IPS-NIHi11 (cell line): ENCODE measurements at places on chromosomes 6 and 20.
A peak's percentile ranks its signal among the peaks of the same experiment; 100 is the strongest.

- no peak for DNase-seq
These were observed 636.6 kb upstream of the MMS22L start for GRCh38 chr6:97919631-97920030.

- DNase-seq = no peak
These were observed 14.8 kb upstream of the NAA20 start for GRCh38 chr20:20002101-20002998.

DNA sequence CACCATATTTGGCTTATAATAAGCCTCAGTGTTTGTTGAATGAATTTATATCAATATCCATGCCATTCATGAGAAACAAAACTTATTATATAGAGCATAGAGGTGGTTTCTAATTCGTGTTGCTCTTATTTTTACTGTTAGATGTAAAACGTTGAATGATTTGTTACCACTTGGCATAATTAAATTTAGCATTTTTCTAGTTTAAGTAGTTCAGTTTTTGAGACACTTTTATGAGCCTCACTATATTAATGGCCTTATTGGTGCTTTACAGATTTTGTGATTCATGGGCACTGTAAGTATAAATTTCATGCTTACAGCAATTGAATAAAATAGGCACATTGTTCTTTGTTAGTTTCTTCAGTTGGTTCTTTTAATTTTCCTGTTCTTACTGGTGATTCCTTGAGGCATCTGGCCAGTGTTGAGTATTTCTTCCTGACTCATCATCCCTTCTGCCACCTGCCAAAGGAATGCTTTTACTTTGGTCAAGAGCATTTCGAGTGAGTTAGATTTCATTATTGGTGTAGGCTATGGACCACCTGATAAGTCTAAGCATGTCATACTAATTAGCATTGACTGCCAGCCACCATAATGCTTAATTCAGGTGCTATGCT lies 34.8 kb downstream of the CDKAL1 start:
- no peak for DNase-seq

GRCh38 chr6:3307436-3307835 lies 48.7 kb downstream of the PSMG4 start:
- DNase-seq = no peak

DNA sequence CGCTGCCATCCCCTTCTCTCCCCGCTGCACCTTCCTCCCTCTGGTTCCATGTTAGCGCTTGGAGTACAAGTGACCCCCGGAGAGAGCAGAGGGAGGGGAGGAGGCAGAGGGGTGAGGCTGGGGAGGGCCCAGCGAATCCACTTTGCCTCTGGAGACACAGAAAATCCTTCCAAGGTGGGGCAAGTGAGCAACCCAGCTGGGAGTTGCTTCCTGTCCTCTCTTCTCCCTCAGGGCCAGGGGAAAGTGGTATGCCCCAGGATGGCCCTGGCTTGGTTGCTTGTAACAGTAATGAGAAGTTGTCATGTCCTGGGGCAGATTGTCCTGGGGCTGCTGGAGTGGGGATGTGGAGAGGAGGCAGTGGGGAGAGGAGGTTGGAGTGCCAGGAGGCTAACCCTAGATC lies 691 bp upstream of the ANGPT4 start:
- DNase-seq = peak; percentile 51

DNA sequence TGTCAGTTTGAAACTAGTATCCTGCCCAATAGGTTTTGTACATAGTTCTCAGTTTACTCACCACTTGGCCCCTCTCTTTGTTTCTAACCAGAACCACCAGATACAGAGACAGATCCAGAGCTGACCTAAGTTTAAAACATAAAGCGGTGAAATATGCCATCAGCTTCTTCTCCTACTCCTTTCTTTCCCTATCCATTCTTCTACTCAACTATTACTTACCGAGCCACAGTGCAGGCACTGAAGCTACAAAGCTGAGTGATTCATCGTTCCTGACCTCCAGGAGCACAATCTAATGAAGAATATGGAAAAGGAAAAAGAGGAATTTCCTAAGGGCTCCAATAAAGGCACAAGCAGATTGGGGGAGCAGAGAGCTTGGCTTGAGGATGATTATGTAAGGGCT lies 286.0 kb downstream of the FOXC1 start:
- no peak for DNase-seq

GRCh38 chr20:31605902-31606803 lies 1.1 kb downstream of the ID1 start:
- DNase-seq = peak; percentile 31

DNA sequence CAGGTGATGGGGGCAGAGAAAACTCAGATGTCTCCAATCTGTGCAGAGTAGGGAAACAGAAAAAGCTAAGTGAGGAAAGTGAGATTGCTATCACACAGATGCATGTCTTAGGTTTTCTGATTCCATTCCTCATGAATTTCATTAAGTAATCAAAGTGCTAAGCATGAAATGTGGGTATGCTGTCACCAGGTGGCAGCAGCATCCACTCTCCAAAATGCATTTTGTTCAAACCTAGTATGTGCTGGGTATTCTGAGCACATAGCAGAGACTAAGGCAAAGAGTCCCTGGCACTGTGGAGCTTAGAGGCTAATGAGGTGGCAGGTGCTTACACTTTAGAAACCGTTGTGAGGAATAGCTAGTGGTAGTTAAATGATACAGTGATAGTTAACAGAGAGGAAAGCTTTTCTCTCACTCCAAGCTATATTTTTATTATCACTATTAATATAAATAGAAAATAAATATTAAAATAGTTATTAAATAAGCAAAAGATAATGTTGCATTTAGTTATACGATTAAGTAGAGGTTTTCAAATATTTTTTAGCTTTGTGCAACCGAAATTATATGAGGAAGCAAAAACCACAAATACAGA lies 179.5 kb downstream of the CDH26 start:
- DNase-seq = peak; percentile 52

- DNase-seq = no peak
These were observed 185.2 kb downstream of the REV3L start for GRCh38 chr6:111297776-111298175.

- no peak for DNase-seq
These were observed 3.7 kb upstream of the RFPL4B start for GRCh38 chr6:112343390-112343789.

DNA sequence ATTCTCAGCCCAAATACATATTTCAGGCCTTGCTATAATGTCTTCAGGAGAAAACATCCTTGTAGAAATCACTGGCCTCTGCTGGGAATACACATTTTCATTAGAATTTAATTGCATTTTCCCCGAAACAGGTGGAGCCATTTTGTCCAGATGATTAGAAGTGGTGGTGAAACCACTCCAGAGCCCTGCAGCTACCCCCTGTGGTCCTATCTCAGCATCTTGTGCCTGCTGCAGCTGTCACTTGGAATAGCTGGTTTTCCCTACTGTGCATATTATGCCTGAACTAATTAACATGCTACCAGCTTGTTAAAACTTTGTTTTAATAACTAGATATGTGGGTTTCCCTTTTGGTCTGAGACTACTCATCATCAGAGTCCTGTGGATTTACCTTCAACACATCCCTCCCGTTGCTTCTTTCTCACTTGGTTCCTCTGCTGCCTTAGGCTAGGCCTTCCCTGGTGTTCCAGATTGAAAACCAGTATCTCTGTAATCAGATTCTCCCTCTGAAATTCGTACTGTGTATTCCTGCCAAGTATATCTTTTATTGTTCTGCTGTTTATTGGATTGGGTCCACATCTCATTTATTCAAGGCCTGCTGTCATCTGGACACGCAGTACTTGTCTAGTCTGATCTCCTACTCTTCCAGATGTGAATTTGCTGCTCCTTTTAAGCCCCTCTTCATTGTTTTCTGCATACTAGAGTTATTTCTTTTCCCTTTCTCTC lies 15.2 kb downstream of the DNAH8 start:
- DNase-seq = no peak

- no peak for DNase-seq
These were observed 88.9 kb downstream of the HIVEP2 start for GRCh38 chr6:142855893-142856623.

DNA sequence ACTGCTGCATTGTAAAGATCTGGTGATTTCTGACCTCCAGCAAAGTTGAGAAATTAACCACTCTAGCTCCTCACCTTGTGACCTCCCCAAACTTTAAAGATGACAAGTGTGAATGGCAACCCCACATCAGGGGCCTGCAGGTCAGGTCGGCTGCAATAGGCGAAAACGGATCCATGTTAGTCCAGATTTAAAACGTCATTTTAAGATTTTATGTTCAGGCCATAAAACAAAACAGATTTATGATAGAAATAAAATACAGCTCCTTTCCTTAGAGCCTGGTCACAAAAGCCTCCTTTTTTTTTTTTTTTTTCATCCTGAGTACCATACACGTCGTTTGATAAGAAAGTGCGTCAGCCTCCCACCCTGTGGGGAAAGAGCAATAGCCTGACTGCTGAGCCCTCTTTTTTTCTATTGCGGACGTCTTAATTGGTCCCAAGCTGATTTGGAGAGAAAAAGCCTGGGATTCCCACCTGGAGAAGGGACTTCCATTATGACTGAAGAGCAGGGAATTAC lies 519.2 kb upstream of the NOX3 start:
- DNase-seq = no peak

GRCh38 chr20:53839423-53840176 lies 230.8 kb downstream of the BCAS1 start:
- no peak for DNase-seq

DNA sequence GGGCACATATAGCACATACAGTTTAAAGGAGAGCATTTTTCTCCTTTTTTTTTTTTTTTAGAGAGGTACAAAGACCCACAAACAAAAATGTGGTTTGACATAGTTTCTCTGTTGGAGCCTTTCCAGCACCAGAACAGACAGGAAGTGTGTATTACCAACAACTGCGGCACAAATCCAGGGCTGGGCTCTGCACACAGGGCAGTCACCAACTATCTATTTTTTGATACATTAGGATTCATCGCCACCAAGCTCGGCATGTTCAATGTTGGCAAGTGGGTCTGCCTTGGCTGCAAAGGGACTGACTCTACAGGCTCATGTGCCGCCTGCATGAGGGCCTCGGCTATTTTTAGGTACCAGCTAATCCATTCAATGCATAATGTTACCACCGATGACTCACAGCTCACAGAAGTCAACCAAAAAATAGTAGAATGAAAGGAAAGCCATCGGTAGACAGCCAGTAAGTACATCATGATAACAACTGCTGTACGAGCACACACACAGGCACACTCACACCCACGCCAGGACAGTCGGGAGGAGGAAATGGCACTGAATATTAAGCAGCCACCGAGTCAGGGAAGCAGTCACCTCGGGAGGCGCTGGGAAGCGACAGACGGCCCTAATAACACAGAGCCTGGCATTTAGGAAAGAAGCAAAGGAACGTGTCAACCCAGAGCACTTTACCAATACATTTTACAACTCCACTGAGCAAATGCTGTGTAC lies 81.6 kb downstream of the GMPR start:
- no peak for DNase-seq

DNA sequence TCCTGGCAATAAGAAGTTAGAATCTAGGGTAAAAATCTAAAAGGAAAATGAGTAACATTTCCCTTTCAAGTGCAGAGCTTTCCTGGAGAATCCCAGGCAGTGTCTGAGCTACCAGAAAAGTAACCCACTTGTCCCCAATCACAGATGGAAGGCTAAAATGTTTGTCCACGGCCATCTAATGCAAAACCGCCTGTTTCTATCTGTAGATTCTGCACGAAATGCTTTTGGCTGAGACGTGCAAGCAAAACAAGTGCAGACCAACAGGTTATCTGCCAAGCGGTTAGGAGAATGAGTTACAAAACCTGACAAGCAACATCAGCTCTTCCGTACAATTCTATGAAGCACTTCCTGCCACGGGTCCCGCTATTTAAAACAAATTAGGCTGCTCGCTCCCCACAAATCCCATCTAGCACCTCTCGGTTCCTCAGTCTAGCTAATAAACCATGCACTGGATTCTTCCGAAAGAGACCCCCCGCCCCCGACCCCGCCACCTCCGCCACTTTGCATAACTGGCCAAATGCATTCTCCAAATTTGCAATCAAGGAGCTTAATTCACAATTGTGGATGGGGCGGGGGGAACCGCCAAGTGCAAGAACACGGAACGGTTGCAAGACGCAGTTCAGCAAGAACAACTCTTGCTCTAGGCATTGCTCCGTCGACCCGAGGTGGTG lies 1.4 kb downstream of the ELOVL5 start:
- DNase-seq = peak; percentile 10

DNA sequence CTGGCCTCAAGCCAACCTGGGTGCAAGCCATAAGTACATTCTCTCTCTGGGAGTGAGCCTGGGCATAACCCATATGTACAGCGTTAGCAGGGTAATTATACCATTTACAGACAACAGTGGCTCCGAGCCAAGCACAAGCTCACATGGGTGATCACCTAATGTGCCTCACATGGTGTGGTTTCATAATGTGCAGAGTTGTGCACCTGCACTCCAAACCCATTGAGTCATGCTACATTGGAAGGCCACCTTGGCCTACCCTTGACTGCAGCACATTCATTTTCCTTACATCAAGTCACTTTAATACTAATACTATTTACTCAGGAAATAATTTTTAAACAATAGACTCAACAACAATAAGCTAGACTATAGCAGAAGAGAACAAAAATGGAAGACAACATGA lies 194.5 kb upstream of the PLN start:
- no peak for DNase-seq

DNA sequence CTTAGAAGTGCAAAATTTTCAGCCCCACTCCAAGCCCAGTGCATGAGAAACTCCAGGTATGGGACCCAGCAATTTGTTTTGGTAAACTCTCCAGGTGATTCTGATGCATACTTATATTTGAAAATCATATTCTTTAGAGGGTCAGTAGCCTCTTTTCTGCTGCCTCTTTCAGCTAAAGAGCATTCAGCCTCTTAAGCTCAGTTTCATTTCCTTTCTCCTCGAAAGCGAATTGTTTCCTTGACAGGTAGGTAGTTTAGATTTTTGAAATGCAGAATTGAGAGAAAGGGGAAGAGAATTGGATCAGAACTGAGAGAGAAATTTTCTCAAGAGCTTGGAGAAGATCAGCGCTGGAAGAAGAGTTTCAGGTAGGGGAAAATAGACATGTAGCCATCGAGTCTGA lies 995.8 kb upstream of the FLRT3 start:
- DNase-seq = no peak

DNA sequence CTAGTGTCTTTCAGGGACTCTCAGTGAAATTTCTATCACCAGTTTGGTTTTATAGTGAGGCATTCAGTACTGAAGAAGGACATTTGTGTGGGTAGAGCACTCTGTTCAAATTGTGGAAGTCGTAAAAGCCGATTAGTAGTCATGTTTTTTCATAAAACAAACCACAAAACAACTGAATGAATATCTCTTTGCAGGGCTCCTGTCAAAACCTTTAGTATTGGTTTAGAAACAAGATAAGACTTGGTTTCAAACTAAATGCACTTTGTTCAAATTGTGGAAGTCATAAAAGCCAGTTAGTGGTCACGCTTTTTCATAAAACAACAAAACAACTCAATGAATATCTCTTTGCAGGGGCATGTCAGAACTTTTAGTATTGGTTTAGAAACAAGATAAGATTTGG lies 23.8 kb downstream of the ADGRF4 start:
- no peak for DNase-seq
